ENCODE measurements at places on chromosomes 5 and 9.

DNA sequence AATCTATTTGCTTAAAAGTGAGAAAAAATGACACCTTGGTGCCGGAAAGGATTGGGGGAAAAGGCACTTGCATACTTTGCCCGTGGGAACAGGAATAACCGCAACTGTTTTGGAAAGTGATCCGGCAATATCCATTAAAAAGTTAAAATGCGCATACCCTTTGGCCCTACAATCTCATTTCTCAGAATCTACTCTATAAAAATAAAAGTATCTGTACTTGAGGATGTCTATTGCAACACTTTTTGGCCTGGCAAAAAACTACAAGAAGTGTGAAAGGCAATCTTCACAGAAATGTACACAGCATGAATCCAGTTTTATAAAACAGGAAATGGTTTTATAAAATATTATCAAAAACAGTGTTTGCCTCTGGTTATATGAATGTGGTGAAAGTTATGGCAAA lies 58.3 kb upstream of the NFIL3 start:
- DNase-seq: no peak

GRCh38 chr5:111111956-111112355 lies 19.8 kb downstream of the WDR36 start:
- no peak for DNase-seq

- no peak for DNase-seq
Measured at GRCh38 chr5:94243612-94244011, 374.8 kb downstream of the KIAA0825 start.

DNA sequence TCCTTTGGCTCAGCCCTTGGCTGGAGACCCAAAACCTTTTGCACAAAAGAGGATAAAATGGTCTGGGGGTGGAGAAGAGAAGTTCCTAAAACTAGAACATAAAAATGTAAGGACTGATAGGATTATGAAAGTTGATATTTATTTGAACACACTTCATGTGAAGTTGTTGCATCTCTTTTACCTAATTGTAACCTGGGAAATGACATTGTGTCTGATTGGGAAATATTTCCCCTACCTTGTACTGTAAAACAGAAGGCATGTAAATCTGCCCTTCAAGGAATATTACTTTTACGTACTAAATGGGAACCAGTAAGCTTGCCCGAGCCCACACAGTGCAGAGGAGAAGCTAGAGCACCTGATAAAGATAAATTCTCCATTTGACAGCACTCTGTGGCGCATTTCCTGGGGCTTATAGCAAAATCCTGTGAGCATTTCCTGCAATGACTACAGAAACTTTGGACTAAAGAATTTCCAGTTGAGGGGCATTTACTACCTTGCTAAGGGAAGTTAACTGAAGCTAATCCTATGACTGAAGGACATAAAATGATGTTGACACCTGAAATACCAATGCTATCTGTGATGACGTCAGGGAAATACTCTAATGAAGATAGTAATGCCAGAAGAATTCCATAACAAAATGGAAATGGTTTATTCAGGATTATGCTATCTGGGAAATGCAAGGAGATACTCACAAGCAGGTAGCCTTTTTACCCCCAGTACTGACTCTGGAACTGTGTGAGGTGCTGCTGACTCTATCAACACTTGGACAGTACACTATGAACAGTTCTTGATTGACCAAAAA lies 78.3 kb upstream of the LIFR start:
- DNase-seq: no peak

GRCh38 chr9:16031486-16031885 lies 478.6 kb downstream of the CCDC171 start:
- DNase-seq: no peak

DNA sequence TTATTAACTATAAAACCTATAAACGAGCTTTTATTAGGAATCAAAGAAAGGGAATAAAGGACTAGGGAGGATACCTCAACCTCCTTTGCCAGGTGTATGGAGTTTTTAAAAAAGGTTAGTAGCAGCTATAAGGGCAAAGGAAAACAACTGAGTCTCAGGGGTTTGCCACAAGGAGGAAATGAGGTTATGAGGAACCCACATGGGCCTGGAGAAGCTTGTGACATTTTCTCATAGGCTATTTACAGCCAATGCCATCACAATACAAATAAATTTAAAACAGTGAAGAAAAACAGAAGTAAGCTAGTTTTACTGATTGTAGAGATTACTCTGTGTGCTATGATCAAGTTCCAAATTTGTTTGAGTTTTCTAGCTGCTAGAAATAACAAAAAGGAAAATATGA lies 92.6 kb downstream of the CDKN2A start:
- no peak for DNase-seq

DNA sequence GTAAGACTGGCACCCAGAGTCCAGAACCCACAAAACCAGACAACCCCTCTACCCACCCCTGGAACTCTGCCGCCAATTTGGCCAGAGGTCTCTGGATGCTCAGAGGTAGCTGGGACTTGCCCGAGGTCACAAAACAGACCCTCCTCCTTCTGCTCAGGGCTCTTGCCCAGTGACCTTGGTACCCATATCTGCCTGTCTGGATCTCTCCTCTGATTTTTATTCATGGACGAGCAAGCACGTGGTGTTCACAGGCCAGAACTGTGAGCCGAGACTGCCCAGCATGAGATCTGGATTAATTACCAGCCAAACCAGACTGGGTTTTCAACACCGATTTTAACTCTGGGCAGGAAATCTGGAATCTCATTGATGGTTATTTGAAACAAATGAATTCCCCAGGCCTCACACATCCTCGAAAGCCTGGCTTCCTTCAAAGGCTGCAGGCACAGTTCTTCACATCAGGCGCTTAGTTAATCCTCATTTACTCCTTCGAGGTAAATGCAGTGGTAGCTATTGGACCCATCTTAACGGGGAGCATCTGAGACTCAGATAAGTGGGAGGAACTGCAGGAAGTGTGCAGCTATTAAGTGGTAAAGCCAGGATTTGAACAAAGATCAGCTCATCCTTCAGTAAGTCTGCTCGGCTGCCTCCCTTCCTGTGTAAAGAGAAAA lies 21.4 kb downstream of the COL27A1 start:
- no peak for DNase-seq

GRCh38 chr9:87529671-87530070 lies 32.0 kb downstream of the DAPK1 start:
- DNase-seq: no peak

DNA sequence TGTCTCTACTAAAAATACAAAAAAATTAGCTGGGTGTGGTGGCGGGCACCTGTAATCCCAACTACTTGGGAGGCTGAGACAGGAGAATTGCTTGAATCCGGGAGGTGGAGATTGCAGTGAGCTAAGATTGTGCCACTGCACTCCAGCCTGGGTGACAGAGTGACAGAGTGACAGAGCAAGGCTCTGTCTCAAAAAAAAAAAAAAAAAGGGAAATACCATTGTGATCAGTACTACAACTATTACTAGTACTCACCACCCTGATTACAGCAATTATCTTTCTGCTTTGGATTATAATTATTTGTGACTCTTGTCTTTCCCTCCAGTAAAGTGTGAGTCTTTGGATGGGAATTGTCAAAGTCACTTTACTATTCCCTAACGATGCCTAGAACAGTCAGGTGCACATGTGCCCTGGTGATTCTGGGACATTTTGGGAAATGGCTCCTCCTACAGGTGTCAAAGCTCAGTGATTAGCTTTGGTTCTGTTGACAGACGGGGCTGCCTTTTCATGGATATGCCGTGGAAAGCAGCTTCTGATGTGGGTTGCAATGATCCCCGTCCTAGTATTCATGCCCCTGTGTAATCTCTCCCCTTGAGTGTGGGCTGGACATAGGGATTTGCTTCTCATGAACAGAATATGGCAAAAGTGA lies 31.8 kb upstream of the FRRS1L start:
- no peak for DNase-seq

- DNase-seq: no peak
Measured at GRCh38 chr5:107783551-107783950, 112.8 kb upstream of the EFNA5 start.

DNA sequence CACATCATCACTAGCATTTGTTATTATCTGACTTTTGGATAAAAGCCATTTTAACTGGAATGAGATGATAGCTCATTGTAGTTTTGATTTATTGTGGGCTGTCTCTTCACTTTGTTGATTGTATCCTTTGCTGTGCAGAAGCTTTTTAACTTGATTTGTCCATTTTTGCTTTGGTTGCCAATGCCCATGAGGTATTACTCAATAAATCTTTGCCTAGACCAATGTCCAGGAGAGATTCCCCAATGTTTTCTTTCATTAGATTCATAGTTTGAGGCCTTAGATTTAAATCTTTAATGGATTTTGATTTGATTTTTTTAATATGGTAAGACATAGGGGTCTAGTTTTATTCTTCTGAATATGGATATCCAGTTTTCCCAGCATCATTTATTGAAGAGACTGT lies 28.8 kb upstream of the SMARCA2 start:
- no peak for DNase-seq

GRCh38 chr5:27377626-27378025 lies 339.2 kb upstream of the CDH9 start:
- no peak for DNase-seq

DNA sequence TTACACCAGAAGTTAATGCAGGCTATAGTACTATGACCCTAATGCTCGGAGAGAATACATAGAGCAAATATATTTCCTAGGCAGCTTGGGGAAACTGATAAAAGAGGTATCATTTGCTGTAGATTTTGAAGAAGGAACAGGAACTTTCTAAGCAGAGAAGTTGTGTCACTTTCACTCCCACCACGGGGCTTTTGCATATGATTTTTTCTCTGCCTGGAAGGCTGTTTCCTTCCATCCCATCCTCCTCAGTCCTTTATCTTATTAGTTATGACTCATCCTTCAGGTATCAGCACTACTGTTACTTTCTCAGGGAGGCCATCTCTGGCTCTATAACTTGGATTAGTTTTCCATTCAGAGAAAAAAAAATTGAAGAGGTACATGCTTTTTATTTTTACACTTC lies 2006.1 kb upstream of the WWC1 start:
- no peak for DNase-seq

GRCh38 chr5:16784088-16784487 lies 152.0 kb downstream of the MYO10 start:
- DNase-seq: no peak

- DNase-seq: no peak
Measured at GRCh38 chr9:131645078-131645776, 94.6 kb downstream of the RAPGEF1 start.

- no peak for DNase-seq
Measured at GRCh38 chr9:121782514-121783110, 131.2 kb downstream of the DAB2IP start.

- DNase-seq: no peak
Measured at GRCh38 chr5:98144710-98145109, 628.8 kb upstream of the RGMB start.

DNA sequence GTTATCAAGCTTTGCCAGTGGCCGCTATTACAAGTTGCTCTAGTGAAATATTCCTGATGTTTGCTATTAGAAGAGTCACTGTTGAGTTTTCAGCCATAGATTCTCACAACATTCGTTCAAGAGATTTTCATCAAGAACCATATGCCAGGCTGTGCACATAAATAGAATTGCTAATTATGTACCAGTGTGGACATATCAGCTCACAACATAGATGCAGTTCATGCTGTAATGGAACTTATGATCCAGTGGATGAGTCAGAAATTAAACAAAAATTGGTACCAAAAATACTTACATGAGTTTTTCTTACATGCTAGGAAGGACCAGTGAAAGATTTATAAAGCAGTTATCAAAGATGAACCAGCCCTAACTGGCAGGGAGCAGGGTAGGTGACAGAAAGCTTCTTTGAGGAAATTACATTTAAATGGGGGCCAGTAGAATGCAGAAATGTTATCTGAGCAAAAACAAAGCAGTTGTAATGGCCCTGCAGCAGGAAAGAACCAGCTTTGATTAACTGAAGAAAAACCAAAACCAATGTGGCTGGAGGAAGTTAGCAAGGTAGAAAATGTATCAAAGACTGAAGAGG lies 404.2 kb downstream of the DNAH5 start:
- no peak for DNase-seq

- no peak for DNase-seq
Measured at GRCh38 chr5:139695178-139695573, 47.0 kb downstream of the CXXC5 start.

DNA sequence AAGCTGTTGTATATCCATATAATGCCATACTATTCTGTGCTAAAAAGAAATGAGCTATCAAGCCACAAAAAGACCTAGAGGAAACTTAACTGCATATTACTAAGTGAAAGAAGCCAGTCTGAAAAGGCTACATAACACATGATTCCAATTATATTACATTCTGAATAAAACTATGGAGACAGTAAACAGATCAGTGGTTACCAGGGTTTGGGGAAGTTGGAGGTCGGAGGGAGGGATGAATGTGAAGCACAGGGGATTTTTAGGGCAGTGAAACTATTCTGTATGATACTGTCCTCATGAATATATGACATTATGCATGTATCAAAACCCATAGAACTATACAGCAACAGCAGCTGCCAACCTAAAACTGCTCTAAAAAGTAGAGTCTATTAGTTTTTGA lies 5.6 kb upstream of the RFK start:
- no peak for DNase-seq

- no peak for DNase-seq
Measured at GRCh38 chr5:151464101-151464500, 16.7 kb downstream of the SLC36A1 start.

GRCh38 chr9:98168941-98169488 lies 23.4 kb downstream of the CORO2A start:
- DNase-seq: no peak

- no peak for DNase-seq
Measured at GRCh38 chr9:131697908-131698617, 41.8 kb downstream of the RAPGEF1 start.

DNA sequence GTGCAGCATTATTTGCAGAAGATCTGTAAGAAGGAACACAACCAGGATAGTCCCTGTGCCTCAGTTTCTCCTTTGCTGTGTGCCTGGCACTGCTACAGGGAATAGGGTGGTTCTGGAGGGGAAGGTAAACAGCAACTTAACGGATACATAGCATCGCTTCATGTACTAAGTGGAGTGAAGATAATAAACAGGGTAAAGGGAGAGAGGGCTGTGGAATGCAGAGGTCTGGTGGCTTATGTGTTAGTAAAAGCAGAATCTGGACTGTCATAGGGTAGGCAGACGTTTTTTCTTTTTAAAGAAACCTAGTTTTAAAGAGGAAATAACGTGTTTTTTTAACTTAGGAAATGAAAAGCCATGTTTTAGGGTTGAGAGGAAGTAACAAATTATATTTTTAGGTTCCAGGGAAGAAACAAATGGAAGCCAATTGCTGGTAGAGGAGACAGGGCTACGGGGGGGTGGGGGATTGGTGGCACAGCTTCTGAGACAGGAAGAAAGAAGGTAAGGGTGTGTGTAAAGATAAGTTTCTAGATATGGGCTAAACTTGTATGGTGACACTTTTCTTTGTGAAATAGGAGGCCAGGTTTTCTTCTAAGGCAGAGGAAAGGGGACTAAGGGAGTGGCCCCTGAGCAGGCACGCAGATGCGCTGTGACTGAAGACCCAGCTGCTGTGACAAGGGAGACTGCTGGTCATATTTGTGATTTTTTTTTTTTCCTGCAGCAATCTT lies 1.3 kb downstream of the GNG10 start:
- no peak for DNase-seq

GRCh38 chr5:88502179-88503040 lies 233.8 kb upstream of the TMEM161B start:
- no peak for DNase-seq

GRCh38 chr5:143311428-143311827 lies 92.1 kb downstream of the NR3C1 start:
- DNase-seq: no peak

All from NCI-H1694 (cell line).